ENCODE measurements at places on chromosomes 5 and 9. TPM values are rescaled to one million over a fixed set of nuclear protein-coding genes. Genes with fewer than 3 reads are reported as not detected.

DNA sequence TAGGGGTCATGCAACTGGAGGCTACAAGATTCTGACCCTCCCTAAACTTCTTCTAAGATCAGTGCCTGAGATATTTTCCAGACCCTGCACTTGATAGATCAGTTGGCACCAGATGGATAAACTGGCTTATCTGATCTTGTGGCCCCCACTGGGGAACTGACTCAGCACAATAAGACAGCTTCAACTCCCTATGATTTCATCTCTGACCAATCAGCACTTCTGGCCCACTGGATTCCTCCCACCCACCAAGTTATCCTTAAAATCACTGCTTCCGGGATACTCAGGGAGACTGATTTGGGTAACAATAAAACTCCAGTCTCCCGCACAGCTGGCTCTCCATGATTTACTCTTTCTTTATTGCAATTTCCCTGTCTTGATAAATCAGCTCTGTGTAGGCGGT lies 2180.4 kb upstream of the WWC1 start:
- DNase-seq: no peak

GRCh38 chr5:92887254-92887653 lies 693.8 kb downstream of the NR2F1-AS1 start:
- no peak for DNase-seq

- no peak for DNase-seq
Observed at GRCh38 chr5:68480335-68480940, 264.9 kb downstream of the PIK3R1 start.

- no peak for DNase-seq
Observed at GRCh38 chr9:95854386-95855020, 21.0 kb upstream of the ERCC6L2 start.

GRCh38 chr9:24436761-24437160 lies 108.9 kb downstream of the IZUMO3 start:
- DNase-seq: no peak

- no peak for DNase-seq
Observed at GRCh38 chr5:34625246-34625645, 30.9 kb upstream of the RAI14 start.

- peak; percentile 56 for DNase-seq
Observed at GRCh38 chr5:134083517-134083916, 31.0 kb upstream of the TCF7 start.

GRCh38 chr5:115649541-115649940 lies 23.7 kb upstream of the TMED7 start:
- DNase-seq: no peak

- DNase-seq: no peak
Observed at GRCh38 chr5:41445937-41446563, 64.4 kb downstream of the PLCXD3 start.

DNA sequence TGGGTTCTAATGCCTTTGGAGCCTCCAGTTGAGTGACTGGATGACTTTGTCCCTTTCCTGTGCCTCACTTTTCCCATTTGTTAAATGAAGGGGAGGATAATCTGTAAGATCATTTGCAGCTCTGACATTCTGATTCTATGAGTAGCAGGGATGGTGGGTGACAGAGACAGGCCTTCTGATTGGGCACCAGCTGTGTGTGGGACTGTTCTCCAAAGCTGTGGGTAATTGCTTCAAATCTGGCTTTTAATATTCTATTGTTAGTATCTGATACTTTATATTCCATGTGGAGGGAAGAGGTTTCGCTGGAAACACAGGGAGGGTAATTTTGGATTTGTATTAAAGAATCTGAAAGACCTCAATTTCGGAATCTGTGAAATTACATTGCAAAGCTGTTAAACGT lies 102.7 kb downstream of the FBXO38 start:
- DNase-seq: no peak

DNA sequence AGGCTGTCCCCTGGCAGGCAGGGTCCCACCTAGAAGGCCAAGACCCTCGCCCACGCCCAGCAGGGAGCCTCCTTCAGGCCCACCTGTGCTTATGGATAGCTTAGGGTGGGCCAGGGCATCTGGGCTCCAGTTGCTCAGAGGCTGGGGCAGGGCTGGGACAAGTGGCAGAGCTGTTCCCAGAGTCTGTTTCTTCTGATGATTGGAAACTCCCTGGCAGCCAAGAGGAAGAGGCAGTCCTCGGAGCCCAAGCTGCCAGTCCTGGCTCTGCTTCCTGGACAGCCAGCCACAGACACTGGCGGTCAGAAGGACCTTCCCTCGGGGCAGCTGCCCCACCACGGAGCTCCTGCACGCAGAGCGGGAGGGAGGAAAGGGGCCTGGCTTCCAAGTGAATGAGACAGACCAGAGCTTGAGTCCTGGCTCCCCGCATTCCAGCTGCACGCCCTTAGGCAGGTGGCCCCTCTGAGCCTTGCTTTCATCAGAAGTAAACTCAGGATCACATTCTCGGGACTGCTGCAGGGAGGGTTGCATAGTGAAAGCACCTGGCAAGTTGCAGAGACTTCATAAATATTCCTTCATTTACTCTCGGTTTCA lies 37.9 kb upstream of the GABRP start:
- no peak for DNase-seq

- no peak for DNase-seq
Observed at GRCh38 chr9:85172001-85172978, 502.8 kb downstream of the NTRK2 start.

- no peak for DNase-seq
Observed at GRCh38 chr9:137273611-137274320, 3.8 kb upstream of the TOR4A start.

GRCh38 chr5:147148715-147149114 lies 86.1 kb upstream of the STK32A start:
- no peak for DNase-seq

- DNase-seq: no peak
Observed at GRCh38 chr5:38151878-38152277, 106.5 kb upstream of the EGFLAM start.

DNA sequence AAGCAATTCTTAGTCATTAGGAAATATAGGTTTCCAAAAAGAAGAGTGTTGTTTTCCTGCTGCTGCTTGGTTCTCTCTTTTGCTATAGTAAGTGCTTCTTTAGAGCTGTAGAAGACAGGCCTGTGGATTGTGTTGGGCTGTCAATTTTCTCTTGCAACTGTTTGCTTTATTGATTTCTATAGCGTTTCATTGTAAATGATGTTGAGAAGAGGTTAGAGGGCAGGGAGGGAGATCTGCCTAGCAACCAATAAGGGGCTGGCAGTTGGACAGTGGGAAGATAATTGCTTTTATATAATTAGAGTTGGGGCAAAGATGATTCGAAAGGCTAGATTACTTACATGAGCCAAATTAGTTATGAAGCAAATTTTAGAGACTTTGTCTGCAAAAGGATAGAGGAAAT lies 11.1 kb downstream of the UNC13B start:
- no peak for DNase-seq

DNA sequence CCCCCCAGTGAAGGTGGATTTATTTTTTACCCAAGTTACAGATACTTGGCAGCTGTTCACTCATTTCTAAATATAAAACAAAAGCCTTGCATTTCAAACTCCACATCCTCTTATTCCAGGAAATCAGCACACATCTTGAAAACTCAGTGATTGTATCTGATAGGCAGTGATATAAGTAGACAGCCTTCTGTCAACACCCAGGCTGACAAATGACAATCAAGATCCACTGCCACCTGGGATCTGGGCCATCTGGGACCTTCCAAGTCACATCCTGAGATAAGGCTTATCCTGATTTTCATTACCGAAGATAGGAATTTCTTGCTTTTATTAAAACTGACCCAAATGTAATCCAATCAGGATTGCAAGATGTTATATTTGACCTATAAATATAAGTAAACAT lies 201.3 kb upstream of the PUM3 start:
- DNase-seq: no peak

- no peak for DNase-seq
Observed at GRCh38 chr9:77909306-77909705, 122.3 kb downstream of the GNAQ start.

GRCh38 chr5:179322071-179323025 lies 22.9 kb downstream of the ADAMTS2 start:
- DNase-seq: peak; percentile 82

DNA sequence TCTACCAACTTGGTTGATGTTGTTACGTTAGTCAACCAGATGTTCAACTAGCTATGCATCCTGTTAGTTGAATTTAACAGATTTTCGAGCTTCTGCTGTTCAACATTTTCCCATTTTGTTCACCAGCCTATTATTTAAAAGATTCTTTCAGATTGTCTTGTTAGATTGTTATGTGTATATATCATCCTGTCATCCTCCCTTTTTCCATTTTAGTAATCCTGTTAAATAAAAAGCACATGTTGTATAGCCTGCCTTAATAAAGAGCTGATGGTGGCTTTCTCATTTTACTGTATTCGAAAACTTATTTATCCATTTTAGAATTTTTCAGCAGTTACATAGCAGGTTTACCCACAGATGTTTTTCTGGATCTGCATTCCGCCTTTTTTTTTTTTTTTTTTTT lies 4.3 kb downstream of the TMEFF1 start:
- DNase-seq: no peak

NIPAL4 gene
- total RNA-seq: 0.37 TPM

TTC23L gene
- not detected for total RNA-seq

DMRT3 gene
- not detected for total RNA-seq

FYB1 gene
- total RNA-seq: 26.0 TPM

STKLD1 gene
- 0.57 TPM for total RNA-seq

Measured in posterior vena cava (tissue), 2 donors.